ENCODE measurements at places on chromosomes 4 and X. TPM values are rescaled to one million over a fixed set of nuclear protein-coding genes. Genes with fewer than 3 reads are reported as not detected.

MAP7D2 gene
- total RNA-seq, result 0.45 TPM

MGAT4D gene
- total RNA-seq, result not detected

TRIM60 gene
- not detected for total RNA-seq

SMARCA1 gene
- 46.9 TPM for total RNA-seq

GSX2 gene
- total RNA-seq, result not detected

SPANXD gene
- not detected for total RNA-seq

NPY5R gene
- 0.29 TPM for total RNA-seq

GPM6B gene
- 17.9 TPM for total RNA-seq

CXCL3 gene
- 12.4 TPM for total RNA-seq

MAGEA2B gene
- not detected for total RNA-seq

SEPSECS gene
- 8.2 TPM for total RNA-seq

LONRF3 gene
- 23.0 TPM for total RNA-seq

MAGEA10 gene
- not detected for total RNA-seq

UGT2B17 gene
- 0.13 TPM for total RNA-seq
